ENCODE measurements at places on chromosomes 1 and 21. TPM values are rescaled to one million over a fixed set of nuclear protein-coding genes. Genes with fewer than 3 reads are reported as not detected.

DNA sequence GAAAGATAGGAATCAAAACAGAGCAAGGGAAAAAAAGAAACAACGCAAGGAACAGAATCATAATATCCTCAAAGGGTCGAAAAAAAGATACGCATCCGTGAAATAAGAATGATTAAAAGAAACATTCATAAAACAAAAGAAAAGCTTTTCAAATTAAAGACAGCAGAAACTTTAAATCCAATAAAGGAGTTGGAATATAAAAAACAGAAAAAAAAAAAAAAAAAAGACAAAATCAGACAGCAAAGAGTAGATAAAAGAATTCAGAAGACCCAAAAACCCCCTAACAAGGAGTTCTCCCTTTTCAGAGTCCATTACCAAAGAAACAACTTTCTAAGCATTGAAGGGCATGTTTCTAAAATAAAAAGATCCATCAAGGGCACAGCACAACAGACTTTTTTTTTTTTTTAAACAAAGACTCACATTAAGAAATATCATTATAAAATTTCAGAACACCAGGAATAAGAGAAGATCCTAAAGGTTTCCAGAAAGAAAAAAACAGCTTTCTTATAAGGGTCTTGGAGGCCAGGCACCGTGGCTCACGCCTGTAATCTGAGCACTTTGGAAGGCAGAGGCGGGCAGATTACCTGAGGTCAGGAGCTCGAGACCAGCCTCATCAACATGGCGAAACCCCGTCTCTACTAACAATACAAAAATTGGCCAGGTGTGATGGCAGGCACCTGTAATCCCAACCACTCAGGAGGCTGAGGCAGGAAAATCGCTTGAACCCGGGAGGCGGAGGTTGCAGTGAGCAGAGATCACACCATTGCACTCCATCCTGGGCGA is 44.7 kb downstream of the ENAH start:
- no peak for DNase-seq

GRCh38 chr1:61254634-61255357 is 172.4 kb downstream of the NFIA start:
- DNase-seq: peak; percentile 81

DNA sequence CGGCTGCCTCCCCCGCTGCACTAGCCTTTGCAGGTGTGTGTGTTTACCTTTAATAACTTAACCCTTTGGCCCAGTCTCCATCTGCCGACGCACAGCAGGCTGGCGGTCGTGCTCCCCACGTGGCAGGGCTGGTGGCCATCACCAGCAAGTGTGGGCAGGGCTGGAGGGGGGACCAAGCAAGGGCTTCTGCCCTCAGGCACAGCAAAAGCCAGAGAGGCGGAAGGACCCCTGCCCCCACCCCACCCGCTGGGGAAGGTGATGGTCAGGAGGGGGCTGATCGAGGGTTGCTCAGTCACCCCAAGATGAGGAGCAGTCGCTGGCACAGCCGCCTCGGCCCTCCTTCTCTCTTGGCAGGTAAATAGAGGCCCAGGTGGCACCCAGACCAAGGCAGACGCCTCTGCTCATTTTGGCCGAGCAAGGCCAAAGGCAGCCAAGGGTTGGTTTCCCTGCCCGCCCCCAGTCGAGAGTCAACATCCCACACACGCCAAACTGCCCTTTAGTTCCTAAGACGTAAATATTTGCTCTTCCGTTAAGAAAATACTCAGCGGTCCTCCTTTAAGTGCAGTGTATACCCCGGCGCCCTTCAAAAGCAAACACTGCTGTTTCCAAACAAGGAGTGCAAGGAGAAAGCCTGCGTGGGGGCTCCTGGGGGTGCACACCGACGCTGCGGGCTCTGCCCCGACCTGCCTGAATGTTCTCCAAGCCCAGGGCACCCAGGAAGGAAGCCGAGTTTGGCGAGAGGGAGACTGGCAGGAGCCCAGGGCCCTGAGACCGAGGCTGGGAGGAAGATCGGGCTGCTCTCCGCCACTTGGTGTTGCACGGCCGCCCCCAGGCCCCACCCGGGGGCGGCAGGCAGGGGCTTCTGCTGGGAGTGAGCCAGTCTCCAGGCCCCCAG is 82.7 kb downstream of the SIK1 start:
- DNase-seq: no peak

GRCh38 chr1:197399755-197400521 is 131.9 kb downstream of the CRB1 start:
- peak; percentile 64 for DNase-seq

Gene SLC44A5
- not detected for total RNA-seq

Gene TAS1R2
- total RNA-seq: not detected

Measured in fibroblast of the aortic adventitia (primary cell).